ENCODE measurements at places on chromosomes 2 and 18. TPM values are rescaled to one million over a fixed set of nuclear protein-coding genes. Genes with fewer than 3 reads are reported as not detected.

Gene ACTG2
- not detected for total RNA-seq

Gene GPR35
- total RNA-seq: 1.1 TPM

Gene NCKAP1
- total RNA-seq: 308 TPM

Gene CXCR4
- total RNA-seq: 0.70 TPM

Gene EGR4
- total RNA-seq: not detected

Gene C2orf81
- 9.8 TPM for total RNA-seq

Gene C2orf78
- total RNA-seq: not detected

Gene SGO2
- 25.0 TPM for total RNA-seq

Gene RAPGEF4
- total RNA-seq: not detected

Data from PC-9 (cell line).